ENCODE measurements at places on chromosomes 1 and 21.

- no peak for DNase-seq
Observed at GRCh38 chr1:212669600-212669999, 30.0 kb downstream of the BATF3 start.

GRCh38 chr1:110433803-110434202, 17.1 kb upstream of the PROK1 start:
- DNase-seq = peak; percentile 9

GRCh38 chr1:15867288-15867687, 19.8 kb downstream of the SPEN start:
- no peak for DNase-seq

GRCh38 chr1:221344693-221345092, 397.2 kb downstream of the DUSP10 start:
- no peak for DNase-seq

- DNase-seq = no peak
Observed at GRCh38 chr1:180167021-180167701, 12.5 kb downstream of the QSOX1 start.

DNA sequence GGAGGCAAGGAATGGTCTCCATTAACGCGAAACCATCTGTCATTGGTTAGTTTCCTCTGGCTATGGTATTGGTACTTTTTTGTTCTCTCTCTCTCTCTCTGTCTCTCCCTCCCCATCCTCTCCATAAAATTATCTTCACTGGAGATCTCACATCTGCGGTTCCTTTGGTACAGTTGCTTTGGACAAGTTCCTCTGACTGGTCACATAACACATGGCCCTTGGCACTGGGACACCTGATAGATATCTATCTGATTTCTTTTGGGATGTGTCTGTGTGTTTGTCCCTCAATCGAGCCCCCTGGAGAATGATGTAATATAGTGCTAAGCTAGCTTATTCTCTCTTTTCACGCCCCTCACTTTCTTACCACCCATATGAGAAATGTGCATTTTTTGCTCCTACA, 682.0 kb upstream of the B3GALT2 start:
- DNase-seq = no peak

DNA sequence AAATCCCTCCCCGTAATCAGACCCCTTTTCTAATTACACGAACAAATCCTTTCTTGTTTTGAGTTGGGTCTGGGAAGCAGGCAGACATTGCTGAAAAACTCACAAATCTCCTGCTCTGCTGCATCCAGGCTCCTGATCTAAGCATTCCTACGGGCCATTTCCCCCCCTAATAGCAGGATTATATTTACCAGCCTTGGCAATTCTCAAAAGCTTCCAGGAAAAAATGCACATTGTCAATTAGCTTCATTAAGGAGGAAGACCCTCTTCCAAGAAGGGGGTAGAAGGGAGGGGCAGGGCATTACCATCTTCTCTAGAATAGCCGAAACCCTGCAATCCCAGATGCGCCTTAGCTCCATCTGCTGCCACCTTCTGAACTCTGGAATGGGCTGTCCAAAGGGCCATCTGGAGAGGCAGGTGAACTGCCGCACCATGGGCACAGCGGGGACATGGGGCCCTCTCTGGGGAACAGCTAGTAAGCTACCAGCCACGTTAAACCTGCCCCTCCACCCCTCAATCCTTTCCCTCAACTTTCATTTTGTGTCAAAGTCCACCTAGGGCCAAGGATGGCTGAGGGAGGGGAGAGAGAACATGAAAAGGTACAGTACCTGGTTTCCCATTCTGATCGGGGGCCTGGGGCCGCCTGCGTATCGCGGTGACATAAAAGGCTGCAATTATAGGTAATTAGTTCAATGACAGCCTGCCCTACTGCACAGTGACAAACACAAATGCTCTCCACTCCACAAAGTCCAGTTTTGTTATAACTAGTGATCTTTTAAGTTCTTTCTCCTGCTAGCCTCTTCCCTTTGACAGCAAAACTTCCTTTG, 56.8 kb downstream of the MRPL37 start:
- no peak for DNase-seq

- no peak for DNase-seq
Observed at GRCh38 chr1:5977494-5978444, 14.5 kb downstream of the NPHP4 start.

- no peak for DNase-seq
Observed at GRCh38 chr1:73066866-73067265, 784.5 kb upstream of the NEGR1 start.

- no peak for DNase-seq
Observed at GRCh38 chr1:150121236-150121862, 28.4 kb upstream of the PLEKHO1 start.

- DNase-seq = no peak
Observed at GRCh38 chr1:202659541-202659940, 50.7 kb downstream of the SYT2 start.

GRCh38 chr1:117664314-117664713, 58.5 kb downstream of the TENT5C start:
- DNase-seq = peak; percentile 56

GRCh38 chr1:201573030-201573429, 34.1 kb downstream of the NAV1 start:
- DNase-seq = no peak

DNA sequence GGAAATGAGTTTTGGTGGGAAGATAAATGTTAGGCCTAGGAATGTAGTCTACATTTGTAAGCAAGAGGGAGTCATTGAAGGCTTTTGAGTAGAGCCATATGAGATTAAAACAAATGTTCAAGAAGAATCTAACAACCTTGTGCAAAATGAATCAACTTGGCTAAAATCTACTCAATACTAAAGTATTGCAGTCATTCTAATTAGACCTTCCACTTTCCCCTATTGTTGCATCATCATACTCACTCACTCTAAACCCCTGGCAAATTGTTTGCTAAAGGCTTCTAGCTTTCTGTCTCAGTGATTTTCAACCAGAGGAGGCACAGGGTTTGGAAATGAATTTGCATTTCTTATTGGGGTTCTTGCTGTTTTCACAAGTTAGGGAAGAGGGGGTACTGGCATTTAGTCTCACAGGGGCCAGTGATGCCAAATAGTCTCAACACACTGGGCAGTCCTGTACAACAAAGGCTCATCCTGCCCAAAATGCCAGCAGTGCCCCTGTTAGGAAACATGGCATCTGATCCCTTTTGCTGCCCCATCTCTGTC, 85.3 kb downstream of the SEC16B start:
- no peak for DNase-seq

DNA sequence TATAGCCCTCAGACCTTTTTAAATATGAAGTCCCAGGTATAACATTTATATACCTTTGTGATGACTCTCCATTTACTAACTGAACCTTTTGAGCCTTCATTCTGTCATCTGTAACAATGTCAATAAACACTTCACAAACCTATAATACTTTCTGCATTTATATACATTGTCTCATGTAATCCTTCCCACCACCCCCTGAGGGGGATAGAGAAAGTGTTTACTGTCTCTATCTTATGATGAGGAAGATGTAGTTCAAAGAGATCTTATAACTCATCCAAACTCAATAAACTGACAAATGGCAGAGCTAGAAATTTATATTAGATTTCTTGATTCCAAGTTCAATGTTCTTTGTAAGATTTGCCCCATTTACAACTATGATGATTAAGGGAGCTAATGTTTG, 48.3 kb upstream of the CR2 start:
- DNase-seq = no peak

- no peak for DNase-seq
Observed at GRCh38 chr1:180281490-180281889, 51.4 kb downstream of the LHX4 start.

DNA sequence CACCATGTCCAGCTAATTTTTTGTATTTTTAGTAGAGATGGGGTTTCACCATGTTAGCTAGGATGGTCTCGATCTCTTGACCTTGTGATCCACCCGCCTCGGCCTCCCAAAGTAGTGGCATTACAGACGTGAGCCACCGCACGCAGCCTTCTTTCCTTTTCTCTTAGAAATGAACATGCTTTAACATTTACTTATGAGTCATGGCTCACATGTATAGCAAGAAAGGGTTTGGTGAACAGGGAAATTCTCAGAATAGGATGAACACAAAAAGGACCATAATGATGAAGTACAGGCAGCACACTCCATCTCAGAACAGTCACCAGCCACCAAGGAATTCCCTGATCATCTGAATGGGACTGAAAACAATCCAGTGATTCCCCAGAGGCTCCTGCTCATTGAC, 9.4 kb upstream of the VAMP4 start:
- no peak for DNase-seq

GRCh38 chr1:196493881-196494280, 114.4 kb downstream of the KCNT2 start:
- DNase-seq = no peak

DNA sequence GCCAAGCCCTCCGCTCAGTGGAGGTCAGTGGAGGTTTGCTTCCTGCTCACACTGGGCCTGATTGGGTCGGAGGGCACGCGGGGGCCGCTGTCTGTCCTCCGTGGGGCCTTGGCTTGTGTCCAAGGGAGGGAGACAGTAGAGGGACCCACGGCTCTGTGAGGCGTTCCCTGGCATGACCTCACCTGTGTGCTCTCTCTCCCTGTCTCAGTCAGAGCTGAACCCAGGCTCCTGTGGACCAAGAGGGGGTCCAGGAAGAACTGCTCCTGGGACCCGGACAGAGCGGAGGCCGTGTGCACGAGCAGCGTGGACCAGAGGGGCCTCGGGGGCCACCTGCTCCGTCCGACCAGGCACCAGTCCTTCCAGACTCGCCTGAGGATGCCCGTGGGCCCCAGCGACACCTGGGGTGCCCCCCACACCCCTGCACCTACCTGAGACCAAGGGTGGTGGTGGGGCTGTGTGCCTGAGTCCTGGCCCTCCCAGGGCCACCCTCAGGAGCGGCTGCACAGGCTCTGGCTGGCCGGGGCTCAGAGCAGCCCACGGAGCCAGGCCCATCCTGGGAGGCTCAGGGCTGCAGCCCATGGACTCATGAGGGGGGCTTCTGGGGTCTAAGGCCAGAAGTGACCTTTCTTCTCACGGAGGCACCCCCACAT, 13.3 kb upstream of the TTLL10 start:
- DNase-seq = no peak

- no peak for DNase-seq
Observed at GRCh38 chr1:210272666-210273065, 40.1 kb downstream of the SERTAD4 start.

- DNase-seq = peak; percentile 23
Observed at GRCh38 chr1:84122780-84123382, 21.2 kb upstream of the PRKACB start.

DNA sequence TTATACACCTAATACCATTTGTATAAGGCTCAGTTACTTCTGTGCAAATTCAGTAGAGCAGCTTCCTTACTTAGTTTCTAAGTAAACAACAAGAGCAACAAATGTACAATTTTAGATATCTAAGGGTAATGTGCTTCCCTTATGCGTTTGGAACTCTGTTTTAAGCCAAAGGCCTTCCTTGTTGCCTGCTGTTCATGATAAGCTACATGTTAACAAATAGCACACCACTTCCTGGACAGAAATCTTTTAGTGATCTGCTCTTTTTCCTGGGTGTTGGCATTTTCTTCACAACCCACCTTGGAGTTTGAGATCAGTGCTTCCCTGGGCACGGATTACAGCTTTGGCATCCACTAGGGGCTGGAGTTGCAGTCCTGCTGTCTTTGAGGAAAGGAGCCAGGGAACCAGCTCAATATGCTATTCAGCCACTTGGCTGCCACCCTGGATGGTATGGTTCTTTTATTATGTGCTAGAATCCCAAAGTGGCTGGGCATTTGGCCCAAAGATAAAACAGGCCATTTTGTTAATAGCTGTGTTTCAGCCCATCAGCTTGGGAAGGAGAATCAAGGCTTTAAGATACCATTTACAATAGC, 55.6 kb upstream of the ADAR start:
- no peak for DNase-seq

DNA sequence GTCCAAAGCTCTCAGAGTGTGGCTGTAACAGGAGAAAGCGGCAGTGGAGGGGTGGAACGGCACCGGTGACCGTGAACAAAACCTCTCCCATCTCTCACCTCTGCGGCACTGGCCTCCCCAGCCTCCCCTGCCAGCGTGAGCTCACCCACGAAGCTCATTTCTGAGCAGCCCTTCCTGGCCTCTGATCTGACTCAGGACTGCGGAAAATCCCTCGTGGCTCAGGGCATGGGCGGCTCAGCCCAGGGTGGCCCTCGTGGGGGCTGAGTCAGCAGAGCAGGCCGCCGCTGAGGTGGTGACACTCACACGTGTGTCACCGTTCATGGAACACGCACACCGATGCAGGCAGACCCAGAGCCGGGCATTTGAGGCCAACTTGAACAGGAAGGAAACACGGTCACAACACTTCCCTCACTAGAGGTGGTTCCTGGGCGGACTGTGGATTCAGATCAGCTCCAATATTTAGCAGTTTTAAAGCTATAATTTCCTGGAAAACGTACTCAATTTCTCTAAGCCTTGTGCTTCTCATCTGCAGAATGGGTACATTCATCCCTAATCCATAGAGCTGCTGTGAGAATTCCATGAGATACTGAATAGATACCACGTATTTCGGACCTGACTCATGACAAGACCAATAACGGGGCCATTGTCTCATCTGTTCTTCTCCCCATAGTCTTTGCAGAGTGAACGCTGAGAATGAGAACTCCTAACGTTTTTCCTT, 115.0 kb upstream of the TMPRSS2 start:
- DNase-seq = peak; percentile 8

DNA sequence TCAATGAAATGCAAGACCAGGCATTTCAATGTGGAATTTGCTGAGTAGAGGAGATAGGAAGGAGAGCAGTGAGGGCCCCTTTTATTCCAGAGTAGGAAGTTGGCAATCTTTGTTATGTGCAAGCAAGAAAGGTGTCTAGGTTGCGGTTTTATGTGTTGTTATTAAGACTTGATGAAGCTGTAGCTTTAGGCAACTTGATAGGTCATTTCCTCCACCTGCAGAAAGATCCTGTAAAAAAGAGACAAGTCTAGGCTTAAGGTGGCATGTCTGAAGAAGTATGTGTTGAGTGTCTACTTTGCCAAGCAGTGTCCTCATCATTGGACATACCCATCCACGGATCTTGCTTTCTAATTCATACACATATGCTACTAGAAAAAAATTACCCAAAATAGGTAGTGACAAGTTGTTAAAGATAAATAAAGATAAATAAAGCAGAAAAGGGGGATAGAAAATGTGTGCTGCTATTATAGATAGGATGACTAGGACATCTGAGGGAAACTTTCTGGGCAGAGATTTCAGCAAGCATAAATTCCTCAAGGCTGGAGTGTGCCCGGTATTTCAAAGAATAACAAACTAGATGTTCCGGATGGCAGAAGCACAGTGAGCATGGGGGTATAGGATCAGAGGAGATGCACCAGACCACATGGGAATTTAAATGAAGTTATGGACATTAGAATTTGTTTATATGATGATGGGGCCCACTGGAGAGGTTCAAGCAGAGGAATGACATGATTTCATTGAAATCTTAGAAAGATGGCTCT, 335.0 kb downstream of the TGFB2 start:
- DNase-seq = no peak

GRCh38 chr1:228185641-228185965, 20.0 kb downstream of the IBA57 start:
- DNase-seq = no peak

GRCh38 chr1:200180821-200181220, 153.3 kb downstream of the NR5A2 start:
- DNase-seq = no peak

DNA sequence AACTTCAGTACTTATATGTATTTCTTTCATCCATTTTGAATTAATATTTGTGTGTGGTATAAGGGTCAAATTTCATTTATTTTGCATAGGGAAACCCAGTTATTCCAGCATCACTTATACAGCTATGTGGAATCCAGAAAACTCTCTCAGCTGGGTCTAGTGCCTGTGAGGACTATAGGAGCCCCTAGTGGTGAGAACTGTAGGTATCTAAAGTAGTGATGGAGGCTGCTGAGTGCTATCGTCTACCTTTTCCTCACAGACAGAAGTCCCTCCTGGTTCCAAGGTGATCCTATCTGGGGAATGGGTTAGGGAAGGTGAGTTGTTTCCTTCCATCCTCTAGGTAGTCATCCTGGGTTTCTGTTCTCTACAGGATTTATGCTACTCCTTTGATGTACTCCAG, 352.0 kb upstream of the C1orf87 start:
- DNase-seq = no peak

Data from activated naive CD8-positive, alpha-beta T cell treated with anti-CD3 and anti-CD28 coated beads for 36 hours (primary cell).